ENCODE measurements at places on chromosomes 1 and 21. TPM values are rescaled to one million over a fixed set of nuclear protein-coding genes. Genes with fewer than 3 reads are reported as not detected.

The GNB1 gene
- 229 TPM for total RNA-seq

The OR2L2 gene
- not detected for total RNA-seq

The PSMD4 gene
- 117 TPM for total RNA-seq

The CIART gene
- total RNA-seq = 5.4 TPM

The TSPAN1 gene
- 229 TPM for total RNA-seq

The SHE gene
- 1.6 TPM for total RNA-seq

The SYDE2 gene
- total RNA-seq = 3.3 TPM

The LYPD8 gene
- total RNA-seq = 28.5 TPM

The FCGR1A gene
- total RNA-seq = not detected

The PLA2G2C gene
- total RNA-seq = not detected

The ATAD3A gene
- 27.2 TPM for total RNA-seq

The STX12 gene
- total RNA-seq = 60.2 TPM

The MCOLN2 gene
- total RNA-seq = 5.6 TPM

The ENAH gene
- 51.2 TPM for total RNA-seq

GRCh38 chr1:25116832-25117231 lies 115.5 kb downstream of the SYF2 start:
- no peak overlapping the region for H3K4me3 ChIP-seq
- no peak overlapping the region for H3K27ac ChIP-seq
- no peaks in the 10 kb centered on the region for H3K27me3 ChIP-seq

GRCh38 chr1:6259491-6260362 lies 1.2 kb downstream of the GPR153 start:
- DNase-seq = peak; percentile 94
- H3K27ac ChIP-seq = peak overlapping the region; percentile 78
- H3K27me3 ChIP-seq = no peaks in the 10 kb centered on the region
- no peaks in the 10 kb centered on the region for H3K36me3 ChIP-seq
- H3K4me3 ChIP-seq = peak overlapping the region; percentile 76

DNA sequence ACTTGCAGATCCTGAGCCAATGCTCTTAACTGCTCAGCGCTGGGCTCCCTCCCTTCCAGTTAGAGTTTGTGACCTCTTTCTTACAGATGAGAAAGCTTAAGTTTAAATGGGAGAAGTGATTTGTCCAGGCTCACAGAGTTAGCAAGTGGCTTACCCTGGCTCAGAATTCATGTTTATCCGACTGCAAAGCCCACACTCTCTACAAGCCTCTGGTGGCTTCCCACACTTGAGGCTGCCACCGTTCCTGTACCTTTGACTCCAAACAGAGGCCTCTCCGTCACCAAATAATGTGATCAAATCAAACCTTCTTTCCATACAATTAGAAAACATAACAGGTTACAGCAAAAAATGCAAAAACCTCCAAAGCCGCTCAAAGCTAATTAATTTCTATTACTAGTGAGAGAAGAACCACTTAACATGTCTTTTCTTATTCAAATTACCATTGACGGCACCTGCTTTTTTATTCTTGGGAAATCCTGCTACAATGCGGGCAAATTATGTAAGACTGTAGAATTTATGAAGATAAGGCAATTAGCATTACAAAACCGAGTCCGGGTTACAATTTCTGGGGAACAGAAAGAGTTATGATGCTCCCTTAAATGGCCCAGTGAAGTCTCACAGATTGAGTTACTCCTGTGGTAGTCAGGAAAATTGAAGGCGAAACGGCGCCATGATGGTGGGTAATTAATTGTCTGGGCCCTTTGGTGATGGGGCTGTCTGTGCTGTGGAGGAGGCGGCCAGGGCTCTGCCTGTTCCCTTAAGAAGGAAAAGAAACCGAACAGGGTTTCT lies 324.3 kb upstream of the POU3F1 start:
- H3K4me1 ChIP-seq = no peaks in the 10 kb centered on the region
- DNase-seq = no peak
- no peaks in the 10 kb centered on the region for H3K36me3 ChIP-seq
- H3K27ac ChIP-seq = no peak overlapping the region

- H3K4me3 ChIP-seq = no peak overlapping the region
- no peak overlapping the region for H3K27ac ChIP-seq
- H3K27me3 ChIP-seq = no peaks in the 10 kb centered on the region
Measured at GRCh38 chr1:44511769-44512168, 106.7 kb downstream of the RNF220 start.

GRCh38 chr1:40373323-40374283 lies at the start of gene SMAP2:
SMAP2 (plus strand) TSS chr1:40373727; CDS start chr1:40374121, 394 bp downstream.
- no peaks in the 10 kb centered on the region for H3K27me3 ChIP-seq
- peak within 1 kb of the TSS; percentile 99 for H3K4me3 ChIP-seq
- DNase-seq = peak; percentile 97
- peak within 1 kb of the TSS; percentile 95 for H3K27ac ChIP-seq
- H3K36me3 ChIP-seq = no peaks in the 10 kb centered on the region

- no peaks in the 10 kb centered on the region for H3K27me3 ChIP-seq
- peaks cover 64% of the 10 kb centered on the region for H3K36me3 ChIP-seq
- no peak for DNase-seq
Measured at GRCh38 chr1:165674599-165674998, 23.8 kb downstream of the ALDH9A1 start.

GRCh38 chr21:18499761-18500376 lies 96.3 kb upstream of the TMPRSS15 start:
- no peaks in the 10 kb centered on the region for H3K27me3 ChIP-seq
- no peaks in the 10 kb centered on the region for H3K4me1 ChIP-seq
- H3K36me3 ChIP-seq = no peaks in the 10 kb centered on the region
- H3K4me3 ChIP-seq = no peak overlapping the region

GRCh38 chr1:201739080-201739479 lies 89.9 kb upstream of the IPO9 start:
- H3K4me1 ChIP-seq = peaks cover 32% of the 10 kb centered on the region
- H3K36me3 ChIP-seq = no peaks in the 10 kb centered on the region
- DNase-seq = no peak
- H3K27me3 ChIP-seq = no peaks in the 10 kb centered on the region

GRCh38 chr1:206446688-206447421 lies 23.4 kb upstream of the IKBKE start:
- H3K27ac ChIP-seq = no peak overlapping the region
- H3K27me3 ChIP-seq = no peaks in the 10 kb centered on the region
- no peak for DNase-seq
- no peaks in the 10 kb centered on the region for H3K4me1 ChIP-seq
- no peak overlapping the region for H3K4me3 ChIP-seq

- no peaks in the 10 kb centered on the region for H3K27me3 ChIP-seq
- DNase-seq = peak; percentile 43
- no peak overlapping the region for H3K27ac ChIP-seq
- H3K4me3 ChIP-seq = no peak overlapping the region
- no peaks in the 10 kb centered on the region for H3K36me3 ChIP-seq
Measured at GRCh38 chr1:53572065-53572814, 113.0 kb downstream of the DMRTB1 start.

- H3K4me3 ChIP-seq = no peak overlapping the region
- no peaks in the 10 kb centered on the region for H3K27me3 ChIP-seq
- no peak for DNase-seq
- H3K36me3 ChIP-seq = no peaks in the 10 kb centered on the region
- H3K4me1 ChIP-seq = no peaks in the 10 kb centered on the region
Measured at GRCh38 chr1:113282008-113282892, 108.1 kb upstream of the MAGI3 start.

- H3K36me3 ChIP-seq = no peaks in the 10 kb centered on the region
- H3K4me1 ChIP-seq = peaks cover 13% of the 10 kb centered on the region
- no peaks in the 10 kb centered on the region for H3K27me3 ChIP-seq
- H3K27ac ChIP-seq = no peak overlapping the region
- DNase-seq = peak; percentile 88
Measured at GRCh38 chr1:155176544-155177071, 3.0 kb downstream of the TRIM46 start.

DNA sequence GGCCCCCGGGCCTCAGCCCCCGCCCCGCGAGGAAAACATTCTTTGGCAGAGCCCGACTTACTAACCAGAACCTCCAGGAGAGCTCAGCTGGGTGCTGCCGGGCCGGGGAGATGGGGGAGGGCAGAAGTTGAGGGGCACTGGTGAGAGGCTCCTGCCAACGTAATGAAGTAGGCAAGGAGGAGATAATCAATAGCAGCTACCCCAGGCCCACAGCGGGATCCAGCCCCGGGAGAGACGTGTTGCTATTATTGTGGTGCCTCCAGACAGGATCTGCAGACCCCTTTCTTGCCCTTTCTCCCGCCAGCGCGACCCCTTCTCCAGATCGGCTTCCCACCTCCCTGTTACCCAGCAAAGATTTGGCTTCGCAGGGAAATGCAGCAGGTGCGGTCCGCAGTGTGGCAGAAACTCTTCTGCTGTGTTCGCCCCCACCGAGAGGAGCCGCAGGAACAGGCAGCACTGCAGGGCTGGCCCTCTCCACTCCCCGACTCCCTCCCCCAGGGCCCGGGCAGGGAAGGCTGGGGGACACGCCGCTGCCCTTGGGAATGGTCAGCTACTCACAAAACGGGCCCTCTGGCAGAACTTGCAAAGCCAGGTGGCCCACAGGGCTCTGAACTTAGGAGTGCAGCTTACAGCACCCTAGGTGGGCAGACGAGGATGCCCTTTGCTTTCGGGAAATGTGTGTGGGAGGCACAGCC lies 1.5 kb upstream of the KCNA2 start:
- H3K4me1 ChIP-seq = no peaks in the 10 kb centered on the region
- H3K27ac ChIP-seq = no peak overlapping the region

DNA sequence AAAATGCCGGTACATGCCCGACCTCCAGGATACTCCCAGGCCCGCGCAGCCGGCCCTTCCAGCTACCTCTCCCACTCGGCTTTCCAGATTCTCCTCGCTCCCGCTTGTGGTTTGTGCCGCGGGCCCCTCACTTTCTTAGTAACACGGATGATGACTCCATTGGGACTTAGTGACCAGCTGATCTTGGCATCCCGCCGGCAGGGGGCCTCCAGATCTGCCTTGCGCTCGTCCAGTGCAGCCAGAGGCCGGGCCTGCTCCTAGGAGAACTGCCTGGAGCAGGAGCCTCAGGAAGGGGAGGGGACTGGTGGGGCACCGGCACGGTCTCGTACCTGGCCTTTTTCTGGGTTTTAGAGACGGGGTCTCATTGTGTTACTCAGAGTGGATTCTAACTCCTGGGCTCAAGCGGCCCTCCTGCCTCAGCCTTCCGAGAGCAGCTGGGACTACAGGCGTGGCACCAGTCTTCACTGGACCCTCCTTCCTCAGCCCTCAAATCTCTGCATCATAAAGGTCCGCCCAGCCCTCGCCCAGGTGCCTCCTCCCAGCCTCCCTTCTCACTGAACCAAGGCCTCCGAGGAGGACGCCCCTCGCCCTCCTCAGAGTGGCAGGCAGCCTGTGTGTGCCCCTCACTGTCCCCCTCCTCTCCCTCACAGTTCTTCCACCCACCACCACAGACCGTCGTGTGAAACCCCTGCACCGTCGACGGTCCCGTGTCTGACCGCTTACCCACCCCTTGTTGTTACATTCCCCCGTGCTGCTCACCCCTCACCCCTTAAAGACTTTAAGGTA lies 78.6 kb downstream of the SLC25A24 start:
- H3K36me3 ChIP-seq = no peaks in the 10 kb centered on the region
- H3K27me3 ChIP-seq = no peaks in the 10 kb centered on the region
- no peak overlapping the region for H3K4me3 ChIP-seq
- no peak for DNase-seq

DNA sequence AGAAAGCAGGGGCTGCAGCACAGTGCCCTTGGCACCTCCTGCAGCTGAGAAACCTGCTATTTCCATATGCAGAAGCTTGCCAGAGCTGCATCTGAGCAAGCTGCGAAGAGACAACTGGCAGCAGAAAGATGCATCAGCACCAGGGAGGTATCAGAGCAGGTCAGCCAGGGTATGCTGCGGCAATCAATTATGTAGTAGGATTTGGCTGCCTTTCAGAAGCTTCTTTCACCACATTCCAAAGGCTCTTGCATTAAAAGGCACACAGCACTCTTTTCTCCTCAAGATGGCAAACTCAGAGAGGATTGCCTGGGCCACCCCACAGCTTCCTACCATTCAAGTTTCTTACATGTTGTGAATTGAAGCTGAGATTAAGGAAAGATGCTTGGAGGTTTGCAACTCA lies 47.6 kb upstream of the RAP1A start:
- no peaks in the 10 kb centered on the region for H3K4me1 ChIP-seq
- no peak for DNase-seq
- no peaks in the 10 kb centered on the region for H3K36me3 ChIP-seq
- no peak overlapping the region for H3K4me3 ChIP-seq
- no peaks in the 10 kb centered on the region for H3K27me3 ChIP-seq

GRCh38 chr1:164787834-164788231 lies 228.8 kb downstream of the PBX1 start:
- no peaks in the 10 kb centered on the region for H3K36me3 ChIP-seq
- H3K4me3 ChIP-seq = no peak overlapping the region
- DNase-seq = no peak
- no peak overlapping the region for H3K27ac ChIP-seq

DNA sequence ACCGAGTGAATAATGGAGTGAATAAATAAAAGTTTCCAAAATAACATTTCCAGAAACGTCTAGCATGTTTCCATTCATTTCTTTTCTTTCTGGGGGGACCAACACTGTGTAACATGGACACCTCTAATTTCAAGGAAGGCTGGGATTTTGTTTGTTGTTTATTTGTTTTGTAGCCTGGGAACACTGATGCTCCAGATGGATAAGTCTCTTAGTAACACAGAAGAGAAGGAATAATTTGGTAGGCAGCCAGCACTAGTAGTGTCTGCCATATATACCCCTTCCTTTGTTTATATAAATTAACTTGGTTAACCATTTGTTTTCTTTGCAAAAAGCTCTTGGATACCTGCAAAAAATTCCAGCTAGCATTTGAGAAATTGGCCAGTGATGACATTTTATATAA lies 411.4 kb upstream of the DEPDC1 start:
- no peak overlapping the region for H3K4me3 ChIP-seq
- H3K36me3 ChIP-seq = no peaks in the 10 kb centered on the region
- DNase-seq = no peak
- no peaks in the 10 kb centered on the region for H3K4me1 ChIP-seq
- H3K27ac ChIP-seq = no peak overlapping the region
- no peaks in the 10 kb centered on the region for H3K27me3 ChIP-seq

GRCh38 chr21:25509862-25510261 lies 97.4 kb downstream of the MRPL39 start:
- no peaks in the 10 kb centered on the region for H3K4me1 ChIP-seq
- no peak overlapping the region for H3K4me3 ChIP-seq
- no peak overlapping the region for H3K27ac ChIP-seq
- no peaks in the 10 kb centered on the region for H3K36me3 ChIP-seq
- no peak for DNase-seq
- no peaks in the 10 kb centered on the region for H3K27me3 ChIP-seq

GRCh38 chr1:166133276-166133841 lies 33.4 kb downstream of the FAM78B start:
- no peak overlapping the region for H3K27ac ChIP-seq
- H3K4me3 ChIP-seq = no peak overlapping the region
- H3K36me3 ChIP-seq = no peaks in the 10 kb centered on the region

DNA sequence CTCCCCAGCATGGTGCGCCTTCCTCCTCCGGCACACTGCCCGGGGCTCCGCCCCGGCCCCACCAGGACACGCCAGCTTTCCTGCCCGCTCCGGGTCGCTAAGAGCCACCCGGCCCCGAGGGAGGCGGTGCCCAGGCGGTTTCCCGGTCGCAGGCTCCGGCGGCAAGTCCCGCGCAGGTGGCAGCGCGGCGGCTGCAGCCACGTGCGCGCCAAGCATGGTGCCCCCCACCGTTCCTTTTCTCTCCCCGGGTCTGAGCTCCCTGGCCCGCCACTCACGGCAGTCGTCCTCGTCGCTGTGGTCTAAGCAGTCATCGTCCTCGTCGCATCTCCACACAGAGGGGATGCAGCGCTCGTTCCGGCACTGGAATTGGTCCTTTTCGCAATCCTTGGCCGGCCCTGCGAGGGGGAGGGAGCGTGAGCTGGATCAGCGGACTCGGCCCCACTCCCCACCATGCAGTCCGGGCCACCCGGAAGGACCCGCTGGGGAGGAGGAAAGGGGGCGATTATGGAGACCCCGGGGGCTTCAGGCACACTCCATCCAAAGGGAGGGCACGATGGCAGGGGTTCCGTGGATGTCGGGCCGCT lies 1.2 kb downstream of the LRP8 start:
- H3K36me3 ChIP-seq = no peaks in the 10 kb centered on the region
- no peaks in the 10 kb centered on the region for H3K4me1 ChIP-seq
- no peaks in the 10 kb centered on the region for H3K27me3 ChIP-seq

Data from Peyer's patch (tissue), 4 donors.